IMR-90 (cell line): ENCODE measurements at places on chromosomes 7 and 10. TPM values are rescaled to one million over a fixed set of nuclear protein-coding genes. Genes with fewer than 3 reads are reported as not detected.

The STOX1 gene
- under 0.01 and 0.18 TPM in 2 replicates for total RNA-seq

The MYOF gene
- 281 and 332 TPM in 2 replicates for total RNA-seq

The MMRN2 gene
- 0.56 and 1.8 TPM in 2 replicates for total RNA-seq

The SORCS3 gene
- not detected in 2 replicates for total RNA-seq

The ATAD1 gene
- total RNA-seq, result 21.9 and 41.4 TPM in 2 replicates

The CUBN gene
- 0.54 and 0.83 TPM in 2 replicates for total RNA-seq
